ENCODE measurements at places on chromosomes 4 and X. TPM values are rescaled to one million over a fixed set of nuclear protein-coding genes. Genes with fewer than 3 reads are reported as not detected.

DNA sequence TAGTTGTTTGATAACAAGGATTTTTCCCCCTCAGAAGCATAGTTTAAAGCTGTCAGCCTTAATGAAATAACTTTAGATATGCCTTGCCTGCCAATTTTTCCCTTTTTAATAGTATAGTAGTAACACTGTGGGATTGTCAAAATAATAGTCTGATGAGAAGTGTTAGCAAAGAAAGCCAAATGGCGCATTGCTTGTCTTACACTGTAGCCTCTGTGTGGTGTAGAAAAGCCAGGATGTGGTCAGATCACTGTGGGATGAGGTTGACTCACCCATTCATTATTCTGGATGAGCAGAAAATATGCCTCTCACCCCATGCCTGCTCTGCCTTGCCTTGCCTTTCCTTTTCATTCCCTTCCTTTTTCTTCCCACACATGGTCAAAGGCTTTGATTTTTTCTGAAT is 257.8 kb upstream of the NRK start:
- DNase-seq = peak; percentile 83

- DNase-seq = no peak
Measured at GRCh38 chr4:57492251-57492878, 382.2 kb upstream of the IGFBP7 start.

- no peak for DNase-seq
Measured at GRCh38 chr4:134546279-134546678, 344.7 kb upstream of the PABPC4L start.

DNA sequence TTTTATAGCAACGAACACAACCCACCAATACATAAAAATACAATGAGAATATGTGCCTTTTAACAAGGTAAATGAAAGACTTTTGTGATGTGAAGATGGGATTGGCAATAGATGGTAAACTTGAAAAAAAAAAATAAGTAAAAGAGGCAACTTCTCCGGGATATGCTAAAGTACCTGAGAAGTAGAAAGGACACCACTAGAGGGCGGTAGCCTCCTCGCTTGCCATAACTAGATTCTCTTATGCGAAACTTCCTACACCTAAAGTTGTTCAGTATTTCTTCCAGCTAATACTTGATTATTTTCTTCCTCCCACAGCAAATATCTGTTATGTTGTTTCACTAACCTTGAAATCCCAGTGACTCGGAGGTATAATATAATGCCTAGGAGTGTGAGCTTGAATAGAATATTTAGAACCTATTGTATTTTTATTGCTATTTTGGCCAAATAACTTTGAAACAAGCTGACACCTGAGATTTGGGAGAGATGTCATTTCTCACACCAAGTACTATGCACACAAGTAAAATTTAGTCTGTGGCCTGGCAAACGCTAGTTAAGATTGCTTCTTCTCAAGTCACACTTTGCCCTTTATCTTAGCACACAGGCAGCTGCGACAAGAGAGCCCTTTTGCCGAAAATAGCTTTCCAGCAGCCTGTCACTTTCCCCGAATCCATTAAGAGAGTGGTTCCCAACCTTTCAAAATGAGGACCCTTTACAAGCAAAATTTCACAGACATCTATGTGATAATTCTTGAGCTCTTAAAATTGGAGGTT is 44.9 kb upstream of the PDLIM5 start:
- DNase-seq = peak; percentile 88

GRCh38 chrX:74814681-74815080 is 110.6 kb downstream of the NEXMIF start:
- DNase-seq = no peak

DNA sequence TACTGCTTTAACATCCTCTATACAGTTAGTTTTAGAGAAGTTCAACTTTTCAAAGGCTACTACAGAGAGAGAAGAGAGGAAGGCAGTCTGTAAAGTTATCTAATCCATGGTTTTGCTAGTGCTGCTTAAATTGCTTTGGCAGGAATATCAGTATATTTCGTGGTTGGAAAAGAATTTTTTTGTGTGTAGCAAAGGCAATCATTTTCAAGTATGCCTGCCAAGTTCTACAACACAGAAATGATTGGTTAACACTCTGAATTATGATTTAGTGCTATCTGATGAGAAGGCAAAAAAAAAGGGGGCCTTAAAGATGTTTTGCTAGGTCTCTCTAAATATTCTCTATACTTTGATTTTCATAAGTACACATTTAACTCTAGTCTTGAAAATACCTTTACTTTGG is 133.1 kb downstream of the JADE1 start:
- DNase-seq = no peak

GRCh38 chrX:154002215-154002719 is 17.4 kb downstream of the IRAK1 start:
- DNase-seq = peak; percentile 89

DNA sequence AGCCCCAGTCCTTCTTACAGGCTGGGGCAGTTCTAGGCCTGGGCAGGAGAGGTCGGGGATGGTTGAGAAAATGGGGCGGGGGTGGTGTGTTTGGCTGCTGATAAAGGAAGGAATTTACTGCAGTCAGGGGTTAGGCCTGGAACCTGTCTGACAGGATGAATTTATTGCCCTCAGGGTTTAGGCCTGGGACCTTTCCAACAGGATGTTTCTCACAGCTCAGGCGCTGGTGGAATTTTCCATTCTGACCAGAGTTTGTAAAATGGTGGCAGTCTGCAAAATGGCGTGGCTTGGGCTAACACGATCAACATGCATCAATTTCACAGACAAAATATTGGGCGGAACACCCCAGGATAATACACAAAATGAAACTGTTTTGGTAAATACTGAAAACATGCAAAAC is 83.5 kb upstream of the SPIN4 start:
- peak; percentile 17 for DNase-seq

GRCh38 chr4:154277172-154277571 is 214.4 kb downstream of the DCHS2 start:
- peak; percentile 49 for DNase-seq

DNA sequence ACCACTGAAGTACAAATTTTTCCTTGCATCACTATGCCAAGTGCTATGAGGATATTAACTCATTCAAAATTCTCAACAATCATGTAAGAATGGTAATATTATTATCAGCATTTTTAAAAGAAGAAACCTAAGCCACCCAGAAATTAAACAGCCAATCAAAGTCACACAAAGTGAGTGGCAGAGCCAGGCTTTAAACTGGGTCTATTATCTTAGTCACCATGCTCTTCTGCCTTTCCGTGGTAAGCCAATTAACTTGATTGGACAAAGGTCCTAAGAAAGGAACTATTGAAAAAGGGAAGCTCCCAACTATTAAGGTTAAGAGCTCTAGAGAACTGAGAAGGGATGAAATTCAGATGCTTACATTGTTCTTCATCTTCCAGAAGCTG is 111.5 kb downstream of the ASB9 start:
- DNase-seq = no peak

DNA sequence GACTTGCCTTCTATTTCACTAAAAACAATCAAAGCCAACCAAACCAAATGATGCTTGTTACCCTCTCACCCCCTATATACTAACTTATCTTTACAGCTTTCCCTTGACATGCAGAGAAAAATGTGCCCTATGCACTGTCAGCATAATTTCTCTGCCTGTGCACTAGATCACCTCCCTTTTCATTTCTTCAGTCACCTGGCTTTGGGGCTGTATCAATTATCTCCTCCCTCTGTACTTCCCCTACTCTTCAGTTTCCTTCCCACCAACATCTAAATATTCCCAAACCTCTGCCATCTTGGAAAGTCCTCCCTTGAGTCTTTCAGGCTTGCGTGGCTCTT is 103.5 kb upstream of the TAPT1 start:
- no peak for DNase-seq

DNA sequence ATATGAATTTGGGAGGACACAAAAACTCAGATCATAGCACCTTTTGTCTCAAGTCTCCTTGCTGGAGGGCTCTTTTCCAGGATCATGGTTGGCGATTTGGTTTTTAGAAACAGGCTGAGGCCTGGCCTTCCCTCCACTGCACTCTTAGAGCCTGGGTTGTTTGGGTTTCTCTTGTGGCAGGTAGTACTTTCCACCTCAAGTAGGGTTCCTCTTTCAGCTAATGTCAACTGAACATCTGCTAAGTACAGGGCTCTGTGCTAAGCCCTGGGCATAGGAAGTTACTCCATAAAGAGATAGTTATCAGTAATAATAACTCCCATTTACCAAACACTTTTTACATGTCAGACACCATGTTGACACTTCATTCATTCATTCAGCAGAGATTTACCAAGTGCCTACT is 28.2 kb upstream of the APLN start:
- no peak for DNase-seq

DNA sequence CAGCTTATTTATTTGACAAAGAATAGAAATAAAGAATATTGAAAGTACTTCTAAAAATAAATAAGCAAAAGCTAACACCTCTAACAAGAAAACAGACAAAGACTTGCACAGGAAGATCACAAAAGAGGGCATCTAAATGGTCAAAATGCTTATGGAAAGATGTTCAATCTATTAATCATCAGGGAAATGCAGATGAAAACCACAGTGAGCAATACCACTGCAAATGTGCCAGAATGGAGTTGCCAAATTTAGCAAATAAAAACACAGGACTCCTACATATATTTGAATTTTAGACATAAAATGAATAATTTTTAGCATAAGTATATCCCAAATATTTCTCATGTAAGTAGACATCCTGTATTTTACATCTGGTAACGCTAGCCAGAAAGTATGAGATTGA is 56.1 kb upstream of the HPGD start:
- DNase-seq = no peak

DNA sequence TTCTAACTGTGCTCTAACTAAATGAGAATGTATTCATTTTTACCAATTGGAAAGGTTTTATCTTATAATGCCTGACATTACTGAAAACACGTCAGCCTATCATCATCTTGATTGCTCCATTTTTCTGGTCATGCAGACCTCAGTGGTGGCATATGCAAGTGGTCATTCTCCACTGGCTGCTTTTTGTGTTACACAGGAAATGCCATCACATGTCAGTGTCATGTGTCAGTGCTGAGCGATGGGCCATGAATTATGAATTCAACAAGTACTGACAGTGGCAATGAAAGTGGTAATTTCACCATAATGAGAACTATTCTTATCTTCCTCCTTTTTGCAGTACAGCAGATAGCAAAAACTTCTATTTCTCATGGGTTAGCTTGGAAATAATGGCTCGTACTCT is 190.5 kb downstream of the PACRGL start:
- no peak for DNase-seq

The RPL34 gene
- total RNA-seq = 520 TPM

The GABRG1 gene
- not detected for total RNA-seq

The CDS1 gene
- 0.05 TPM for total RNA-seq

The PPEF1 gene
- 1.2 TPM for total RNA-seq
